ENCODE measurements at places on chromosomes 4 and X.

DNA sequence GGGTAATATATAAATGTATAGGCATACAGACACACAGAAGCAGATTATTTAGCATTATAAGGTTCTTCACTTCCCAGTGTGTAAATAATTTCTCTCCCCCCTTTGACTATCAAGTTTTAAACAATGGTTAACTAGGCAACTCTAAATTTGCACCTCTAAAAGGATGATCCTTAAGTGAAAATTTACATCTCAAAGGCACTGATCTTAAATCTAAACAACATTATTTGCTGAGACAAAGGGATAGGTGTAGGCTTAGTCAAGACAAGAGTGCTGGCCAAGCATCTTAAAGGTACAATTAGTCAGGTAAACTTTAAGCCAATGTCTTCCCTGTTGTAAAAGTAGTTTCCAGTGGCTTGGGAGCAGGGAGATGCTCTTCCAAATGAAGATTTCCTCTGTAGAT lies 33.0 kb downstream of the NLRP2B start:
- DNase-seq = no peak

GRCh38 chr4:152220201-152220666 lies 315.7 kb downstream of the FBXW7 start:
- DNase-seq = no peak

DNA sequence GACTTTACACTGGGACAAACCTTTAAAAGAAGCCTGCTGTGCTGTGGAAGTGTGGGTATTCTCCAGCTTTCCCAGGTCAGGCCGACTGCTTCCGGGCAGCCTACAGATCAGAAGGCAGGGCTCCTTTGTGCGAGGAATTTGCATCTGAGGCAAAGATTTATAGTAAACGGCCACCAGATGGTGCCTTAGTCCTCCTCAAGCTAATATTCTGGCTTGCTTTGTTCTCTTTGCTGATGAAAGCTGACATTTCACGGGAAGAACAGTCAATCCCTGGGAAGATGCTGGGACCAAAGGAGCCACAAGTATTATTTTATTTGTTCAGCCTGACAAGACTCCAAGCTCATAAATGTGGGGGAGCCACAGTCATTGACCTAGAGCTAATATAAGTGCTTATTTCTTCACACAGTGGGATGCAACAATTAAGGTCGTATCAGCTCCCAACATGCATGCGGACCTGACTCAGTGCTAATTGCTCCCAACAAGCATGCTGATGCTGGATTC lies 120.7 kb upstream of the TRIM2 start:
- DNase-seq = peak; percentile 55

GRCh38 chr4:27787195-27787594 lies 926.6 kb downstream of the STIM2 start:
- DNase-seq = no peak

GRCh38 chrX:72366178-72366577 lies 60.5 kb upstream of the CITED1 start:
- DNase-seq = no peak

DNA sequence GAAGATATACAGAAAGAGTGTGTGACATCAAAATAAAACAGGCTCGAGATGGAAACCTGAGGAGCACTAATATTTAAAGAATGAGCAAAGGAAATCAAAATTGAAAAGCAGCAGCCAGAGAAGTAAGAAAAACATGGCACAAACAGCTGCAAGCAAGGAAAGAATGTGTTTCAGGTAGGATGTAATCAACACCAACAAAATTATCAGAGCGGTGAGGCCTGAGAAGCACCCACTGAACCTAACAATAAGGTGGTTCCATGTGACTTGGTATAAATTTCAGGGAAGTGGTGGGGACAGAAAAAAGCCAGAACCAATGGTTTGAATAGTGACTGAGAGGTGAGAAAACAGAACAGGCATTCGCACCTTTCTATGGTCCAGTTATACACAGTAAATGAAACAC lies 11.5 kb downstream of the SLC39A8 start:
- no peak for DNase-seq

DNA sequence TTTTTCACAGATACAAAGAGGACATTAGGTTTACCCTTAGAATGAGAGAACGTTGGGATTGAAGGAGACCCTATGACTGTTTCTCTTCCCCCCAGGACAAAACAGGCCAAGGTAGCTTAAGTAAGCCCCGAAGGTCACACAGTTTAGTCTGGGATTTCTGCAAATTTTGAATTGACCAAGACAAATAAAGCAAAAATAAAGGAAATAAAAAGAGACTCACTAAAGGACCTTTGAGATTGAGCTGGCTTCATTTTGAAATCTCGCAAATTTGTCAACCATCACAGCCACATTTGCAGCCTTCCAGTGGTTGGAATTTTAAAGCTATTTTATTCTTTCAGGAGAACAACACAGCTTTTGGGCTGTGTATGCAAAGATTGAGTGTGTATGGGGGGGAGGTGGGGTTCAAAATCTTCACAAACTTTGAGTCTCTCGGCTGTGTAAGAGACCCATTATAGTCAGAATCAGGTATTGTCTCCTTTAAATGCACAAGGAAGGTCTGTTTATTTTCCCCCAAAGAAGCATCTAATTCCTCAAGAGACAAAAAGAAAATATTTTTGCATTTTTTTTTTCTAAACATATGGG lies 4.2 kb downstream of the TMSB4X start:
- DNase-seq = no peak

DNA sequence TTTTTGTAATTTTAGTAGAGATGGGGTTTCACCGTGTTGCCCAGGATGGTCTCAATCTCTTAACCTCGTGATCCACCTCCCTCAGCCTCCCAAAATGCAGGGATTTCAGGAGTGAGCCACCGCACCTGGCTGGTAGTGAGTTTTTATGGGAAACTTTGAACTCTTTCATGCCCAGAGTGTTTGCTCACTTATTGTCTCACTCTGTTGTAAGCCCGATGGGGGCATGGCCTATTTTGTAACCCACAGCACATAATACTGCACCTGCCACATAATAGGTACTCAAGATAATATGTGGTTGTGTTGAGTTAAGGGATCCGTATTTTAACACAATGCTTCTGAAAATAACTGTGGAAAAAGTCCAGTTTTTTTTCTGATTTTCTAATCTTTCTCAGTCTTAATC lies 109.6 kb upstream of the GIMD1 start:
- DNase-seq = no peak

DNA sequence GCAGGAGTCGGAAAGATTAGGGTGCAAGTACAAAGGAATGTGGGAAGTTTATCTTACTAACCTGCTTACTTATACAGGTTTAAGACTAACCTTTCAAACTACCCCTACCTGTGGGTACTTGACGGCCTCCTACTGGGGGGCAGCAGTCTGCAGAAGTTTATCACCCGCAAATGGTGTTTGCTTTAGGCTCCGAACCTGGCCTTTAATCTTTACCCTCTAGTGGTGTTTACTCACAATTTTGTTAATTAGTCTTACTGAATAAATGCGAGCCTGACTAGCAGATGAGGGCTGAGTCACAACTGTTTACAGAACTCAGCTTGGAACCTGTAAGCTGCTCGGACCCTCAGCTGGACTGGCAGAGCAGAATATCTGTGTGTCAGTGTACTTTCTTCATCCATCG lies 204.2 kb upstream of the GPRIN3 start:
- DNase-seq = no peak

DNA sequence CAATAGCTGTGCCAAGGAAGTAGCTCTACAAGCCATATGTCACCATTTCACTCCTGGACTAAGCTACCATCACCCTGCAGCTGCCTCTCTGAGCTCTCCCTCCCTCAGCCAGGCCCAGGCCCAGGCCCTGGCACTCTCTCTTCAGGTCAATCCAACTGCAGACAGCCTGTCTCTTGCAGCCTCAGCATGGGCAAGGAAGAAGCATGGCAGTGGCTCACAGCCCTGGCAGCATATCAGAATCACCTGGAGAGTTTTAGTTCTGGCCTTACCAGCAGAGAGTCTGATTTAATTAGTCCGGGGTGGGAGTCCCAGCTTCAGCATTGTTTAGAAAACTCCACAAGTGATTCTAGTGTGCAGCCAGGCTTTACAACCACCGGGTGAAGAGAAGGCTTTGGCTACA lies 31.5 kb downstream of the NALF2 start:
- no peak for DNase-seq

- no peak for DNase-seq
These were observed 51.1 kb downstream of the ITIH6 start for GRCh38 chrX:54746928-54747327.

DNA sequence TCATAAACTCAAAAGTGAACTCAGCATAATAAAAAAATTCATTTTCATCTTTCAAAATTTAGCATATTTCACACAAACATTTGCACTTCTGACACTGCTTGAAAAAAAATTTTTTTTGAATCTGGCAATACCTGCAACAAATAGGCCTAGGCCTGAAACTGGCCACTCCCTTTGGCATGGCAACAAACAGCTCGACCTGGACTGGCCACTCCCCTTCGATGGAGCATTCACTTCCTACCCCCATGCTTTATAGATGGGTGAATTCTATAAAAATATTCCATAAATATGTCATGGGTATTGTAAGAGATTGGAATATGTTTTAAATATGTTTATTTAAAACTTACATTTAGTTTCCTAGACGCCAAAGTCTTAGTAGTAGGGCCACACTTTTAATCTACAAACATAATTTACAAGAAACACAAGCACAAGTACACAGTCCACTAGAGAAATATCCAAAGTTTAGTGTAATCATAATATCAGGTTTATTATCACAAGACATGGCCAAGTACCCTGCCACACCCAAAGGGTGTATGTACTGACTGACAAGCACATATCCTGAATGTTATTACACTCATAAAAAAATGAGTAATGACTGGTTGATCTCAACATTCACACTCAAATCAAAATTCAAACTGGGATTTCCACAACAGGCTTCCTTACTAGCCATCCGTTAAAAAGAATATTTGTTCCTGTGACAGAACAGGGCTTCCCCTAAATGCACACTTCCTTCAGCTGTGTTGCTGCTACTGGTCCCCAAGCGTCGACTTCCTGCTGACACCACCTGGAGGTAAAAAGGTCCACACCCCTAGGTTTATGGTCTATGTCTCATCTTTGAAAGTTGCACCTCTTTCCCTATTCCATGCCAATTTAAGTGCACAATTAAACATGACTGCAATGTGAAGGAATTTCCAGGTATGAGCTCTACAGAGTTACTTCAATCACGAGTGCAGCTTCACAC lies 271.5 kb downstream of the NR3C2 start:
- DNase-seq = no peak

DNA sequence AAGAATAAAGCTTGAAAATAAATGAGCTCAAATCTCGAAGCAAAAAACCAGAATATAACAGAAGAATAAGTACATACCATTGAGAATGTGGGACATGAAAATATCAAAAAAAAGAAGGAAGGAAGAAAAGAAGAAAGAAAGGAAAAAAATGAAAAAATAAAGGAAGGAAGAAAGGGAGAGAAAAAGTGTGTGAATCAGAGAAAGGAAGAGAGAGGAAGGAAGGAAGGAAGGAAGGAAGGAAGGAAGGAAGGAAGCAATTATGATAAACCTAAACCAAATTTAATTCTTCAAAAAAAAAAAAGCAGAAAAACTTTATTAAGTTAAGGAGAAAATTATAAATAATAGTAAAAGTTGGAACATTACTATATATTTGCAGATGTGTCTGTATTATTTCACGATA lies 949.8 kb downstream of the NLGN4X start:
- no peak for DNase-seq

DNA sequence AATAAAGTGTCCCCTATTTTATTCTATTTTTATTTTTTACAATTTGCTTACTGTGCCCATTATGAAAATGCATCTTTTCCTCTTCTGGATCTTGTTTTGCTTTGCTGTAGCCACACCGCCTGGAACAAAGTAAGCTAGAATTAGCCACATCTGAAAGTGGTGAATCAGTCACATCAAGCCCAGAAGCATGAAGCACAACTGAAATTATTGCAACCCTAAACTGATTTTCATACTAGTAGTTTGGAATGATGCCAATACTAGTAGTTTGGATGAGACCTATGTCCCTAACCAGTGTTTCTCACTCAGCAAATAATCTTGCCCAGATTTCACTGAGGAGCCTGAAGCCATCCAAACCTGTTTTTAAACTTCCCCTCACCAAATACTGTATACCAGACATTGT lies 303.0 kb downstream of the EPHA5 start:
- no peak for DNase-seq

DNA sequence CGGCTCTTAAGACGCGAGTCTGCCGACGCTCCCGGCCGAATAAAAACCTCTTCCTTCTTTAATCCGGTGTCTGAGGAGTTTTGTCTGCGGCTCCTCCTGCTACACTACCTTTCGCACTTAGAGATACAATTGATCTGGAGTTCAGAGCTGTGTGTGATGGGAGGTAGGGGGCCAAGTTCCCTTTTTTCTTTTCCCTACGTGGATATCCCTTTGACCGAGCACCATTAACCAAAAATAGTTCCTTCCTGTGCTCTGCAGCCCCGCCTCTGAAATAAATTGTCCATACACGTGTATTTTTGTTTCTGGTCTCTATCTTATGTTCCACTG lies 555 bp upstream of the PGM2 start:
- no peak for DNase-seq

GRCh38 chr4:150781191-150781590 lies 199.2 kb downstream of the MAB21L2 start:
- no peak for DNase-seq

- DNase-seq = no peak
These were observed 19.6 kb upstream of the NSUN7 start for GRCh38 chr4:40730091-40730679.

DNA sequence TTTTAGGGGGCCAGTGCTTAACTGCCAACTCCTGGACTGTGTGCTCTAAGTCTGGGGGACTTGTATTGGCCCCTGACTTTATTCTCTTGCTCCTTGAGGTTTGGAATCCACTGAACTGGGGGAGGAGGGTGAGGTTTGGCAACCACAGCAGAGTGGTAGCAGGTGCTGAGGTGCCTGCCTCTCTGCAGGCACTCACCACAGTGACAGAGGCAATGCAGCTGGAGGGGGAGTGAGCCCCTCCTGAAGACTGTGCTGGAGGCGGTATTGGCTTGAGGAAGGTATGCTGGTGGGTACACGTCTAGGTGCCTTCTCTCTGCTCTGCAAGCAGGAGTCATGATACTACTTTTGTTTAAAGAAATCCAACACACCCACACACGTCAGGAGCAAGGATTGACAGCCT lies 24.6 kb downstream of the CFAP299 start:
- no peak for DNase-seq

GRCh38 chrX:78517124-78517523 lies 142.0 kb downstream of the RTL3 start:
- peak; percentile 91 for DNase-seq

- DNase-seq = peak; percentile 61
These were observed 62.5 kb upstream of the GPR174 start for GRCh38 chrX:79081895-79082512.

Measured in central memory CD4-positive, alpha-beta T cell (primary cell).